ENCODE measurements at places on chromosomes 4 and X. TPM values are rescaled to one million over a fixed set of nuclear protein-coding genes. Genes with fewer than 3 reads are reported as not detected.

DNA sequence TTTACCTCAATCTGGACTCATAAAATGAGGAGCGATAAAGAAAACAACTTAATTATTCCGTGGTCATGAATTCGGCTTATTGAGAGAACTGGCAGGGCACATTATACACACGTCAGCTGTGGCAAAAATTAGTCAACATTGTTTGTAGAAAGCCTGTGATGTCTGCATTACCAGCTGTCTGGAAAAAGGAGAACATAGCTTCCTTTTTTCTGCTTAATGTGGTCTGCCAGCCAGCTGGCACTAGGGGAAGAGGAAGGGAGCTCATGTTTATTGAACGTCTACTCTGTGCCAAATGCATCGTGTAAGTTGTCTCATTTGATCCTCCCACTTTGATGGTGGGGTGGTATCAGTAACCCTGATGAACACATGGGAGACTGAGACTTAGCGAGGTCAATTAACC lies 367.6 kb downstream of the ARHGAP24 start:
- DNase-seq = no peak
- H3K27ac ChIP-seq = peak overlapping the region; percentile 78
- no peaks in the 10 kb centered on the region for H3K27me3 ChIP-seq
- peaks cover 9% of the 10 kb centered on the region for H3K4me1 ChIP-seq

DNA sequence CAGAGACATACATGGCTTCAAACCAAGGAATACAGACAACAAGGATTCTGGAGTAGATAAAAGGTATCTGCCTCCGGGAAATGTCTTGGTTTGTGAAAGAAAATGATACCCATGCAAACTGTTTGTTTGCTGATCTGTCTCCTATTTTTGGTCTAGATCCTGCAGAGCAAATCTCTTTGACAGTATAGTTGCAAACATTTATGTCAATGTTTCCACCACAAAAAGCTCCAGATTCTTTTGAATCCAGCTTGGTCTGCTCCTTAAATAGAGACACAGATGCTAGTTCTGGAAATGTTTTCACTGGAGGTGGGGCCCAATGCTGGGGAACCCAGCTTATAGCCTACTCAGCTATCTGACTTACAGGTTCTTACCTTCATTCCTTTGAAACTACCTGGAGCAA lies 119.7 kb downstream of the ATG4A start:
- H3K36me3 ChIP-seq = no peaks in the 10 kb centered on the region
- H3K27me3 ChIP-seq = no peaks in the 10 kb centered on the region
- no peak for DNase-seq

Gene STK26
- total RNA-seq = 29.7 TPM

Gene PRMT9
- total RNA-seq = 8.3 TPM

Gene HSFX1
- total RNA-seq = 5.5 TPM
